Urinary bladder (tissue), 4 donors: ENCODE measurements at places on chromosomes 7 and 10. TPM values are rescaled to one million over a fixed set of nuclear protein-coding genes. Genes with fewer than 3 reads are reported as not detected.

EN2 gene
- total RNA-seq, result not detected

NKX1-2 gene
- not detected for total RNA-seq

NME8 gene
- total RNA-seq, result not detected

HABP2 gene
- total RNA-seq, result not detected

TWIST1 gene
- total RNA-seq, result 22.9 TPM

LIPN gene
- total RNA-seq, result not detected

ARHGEF35 gene
- 6.5 TPM for total RNA-seq

TMEM270 gene
- total RNA-seq, result not detected

CHN2 gene
- total RNA-seq, result 14.5 TPM

FAM25G gene
- not detected for total RNA-seq

KCND2 gene
- 5.9 TPM for total RNA-seq

IDI2 gene
- total RNA-seq, result not detected

MAT1A gene
- not detected for total RNA-seq

NDUFA5 gene
- 123 TPM for total RNA-seq

AOAH gene
- 7.1 TPM for total RNA-seq
